ENCODE measurements at places on chromosomes 16 and 17. TPM values are rescaled to one million over a fixed set of nuclear protein-coding genes. Genes with fewer than 3 reads are reported as not detected.

The RBFOX1 gene
- total RNA-seq: not detected

The ABCC12 gene
- total RNA-seq: not detected

The AOC2 gene
- total RNA-seq: 1.2 TPM

The SP2 gene
- 27.8 TPM for total RNA-seq

The DNAH17 gene
- total RNA-seq: 0.55 TPM

The SNTB2 gene
- total RNA-seq: 18.2 TPM

The ITGAL gene
- 550 TPM for total RNA-seq

The MGAT5B gene
- 0.33 TPM for total RNA-seq

The EXOC3L1 gene
- total RNA-seq: not detected

The CACNA1H gene
- 1.9 TPM for total RNA-seq
